Smooth muscle cell of the umbilical artery (primary cell): ENCODE measurements at places on chromosomes 5 and 9. TPM values are rescaled to one million over a fixed set of nuclear protein-coding genes. Genes with fewer than 3 reads are reported as not detected.

Gene ZNG1C
- 22.6 and 36.8 TPM in 2 replicates for total RNA-seq

Gene LCN9
- not detected in 2 replicates for total RNA-seq

Gene SPINK13
- total RNA-seq: not detected in 2 replicates

Gene SSBP2
- total RNA-seq: 10.4 and 14.7 TPM in 2 replicates

Gene CCDC192
- total RNA-seq: not detected in 2 replicates

Gene SOHLH1
- total RNA-seq: not detected in 2 replicates

Gene TNFSF8
- not detected in 2 replicates for total RNA-seq

Gene CARTPT
- not detected in 2 replicates for total RNA-seq

Gene PCDHGA2
- total RNA-seq: 3.5 and 3.9 TPM in 2 replicates

Gene IL5
- total RNA-seq: not detected in 2 replicates

Gene CDC37L1
- 21.9 and 22.9 TPM in 2 replicates for total RNA-seq

Gene PCDHB13
- total RNA-seq: 0.28 and 0.89 TPM in 2 replicates

Gene WNT8A
- not detected in 2 replicates for total RNA-seq

Gene SNCAIP
- total RNA-seq: 2.2 and 13.1 TPM in 2 replicates

Gene ADAMTSL2
- 0.83 and 4.8 TPM in 2 replicates for total RNA-seq
